ENCODE measurements at places on chromosomes 4 and X.

DNA sequence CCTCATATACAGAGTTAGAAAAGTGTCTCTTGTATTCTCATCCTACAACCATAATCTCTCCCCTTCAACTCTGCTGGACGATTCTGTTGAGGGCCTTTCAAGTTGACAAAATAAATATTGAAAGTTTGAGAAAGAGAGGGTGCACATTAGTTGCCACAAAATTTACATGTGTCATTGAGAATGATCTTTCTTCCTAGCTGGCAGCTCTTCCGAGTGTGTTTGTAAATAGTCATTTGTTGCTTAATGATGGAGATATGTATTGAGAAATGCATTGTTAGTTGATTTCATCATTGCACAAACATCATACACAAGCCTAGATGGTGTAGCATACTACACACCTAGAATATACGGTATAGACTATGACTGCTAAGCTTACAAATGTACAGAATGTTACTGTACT, 632.8 kb upstream of the AMOT start:
- DNase-seq = no peak

DNA sequence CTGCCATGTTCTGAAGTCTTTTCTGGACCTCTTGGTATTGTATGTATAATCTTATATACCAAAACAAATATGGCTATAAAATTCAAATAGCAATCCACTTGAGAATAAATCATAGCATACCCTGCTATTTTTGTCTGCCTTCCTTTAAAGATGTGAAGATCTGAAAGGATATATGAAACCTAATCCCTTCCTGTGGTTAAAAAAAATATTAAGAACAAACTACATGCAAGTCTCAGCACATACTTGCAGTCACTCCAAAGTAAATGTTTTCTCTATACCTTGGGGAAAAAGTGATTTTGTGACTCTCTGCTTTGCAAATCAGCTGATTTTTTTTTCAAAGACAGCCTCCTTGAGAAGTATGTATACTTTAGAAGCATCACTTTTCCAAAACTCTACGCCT, 322.9 kb downstream of the ANKRD50 start:
- no peak for DNase-seq

DNA sequence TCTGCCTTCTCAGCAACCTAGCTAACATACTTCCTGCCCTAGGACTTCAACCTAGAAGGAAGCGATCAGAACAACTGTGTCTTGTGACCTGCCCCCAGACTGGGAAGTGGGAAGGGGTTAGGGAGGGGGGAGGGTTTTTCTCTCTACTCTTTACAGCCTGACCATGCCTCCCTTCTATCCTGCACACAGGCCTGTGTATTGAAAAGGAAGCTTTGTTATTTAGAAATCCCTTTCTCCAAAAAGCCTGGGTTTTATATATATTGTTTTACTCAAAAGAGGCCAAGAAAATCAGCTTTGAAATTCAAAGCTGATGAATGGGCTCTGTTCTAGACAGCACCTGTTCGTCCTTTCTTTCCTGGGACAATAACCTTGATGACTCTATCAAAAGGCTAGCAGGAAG, 35.2 kb upstream of the SMS start:
- DNase-seq = no peak

DNA sequence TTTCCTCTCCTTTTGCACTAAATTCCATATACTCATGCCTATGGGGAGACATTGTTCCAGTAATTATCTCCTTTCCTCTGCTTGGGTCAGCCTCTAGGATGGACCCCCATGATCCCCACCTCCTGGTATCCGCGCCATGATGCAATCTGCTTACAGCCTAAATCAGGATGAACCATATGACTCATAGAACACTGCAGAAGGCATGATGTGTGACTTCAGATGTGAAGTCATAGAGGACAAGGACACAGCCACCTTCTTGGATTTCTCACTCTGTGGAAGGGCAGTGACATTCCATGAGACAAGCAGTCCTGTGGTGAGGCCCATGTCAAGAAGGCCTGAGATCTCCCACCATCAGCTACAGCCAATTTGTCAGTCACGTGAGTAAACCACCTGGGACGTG, 9.0 kb upstream of the TMEM144 start:
- DNase-seq = no peak

DNA sequence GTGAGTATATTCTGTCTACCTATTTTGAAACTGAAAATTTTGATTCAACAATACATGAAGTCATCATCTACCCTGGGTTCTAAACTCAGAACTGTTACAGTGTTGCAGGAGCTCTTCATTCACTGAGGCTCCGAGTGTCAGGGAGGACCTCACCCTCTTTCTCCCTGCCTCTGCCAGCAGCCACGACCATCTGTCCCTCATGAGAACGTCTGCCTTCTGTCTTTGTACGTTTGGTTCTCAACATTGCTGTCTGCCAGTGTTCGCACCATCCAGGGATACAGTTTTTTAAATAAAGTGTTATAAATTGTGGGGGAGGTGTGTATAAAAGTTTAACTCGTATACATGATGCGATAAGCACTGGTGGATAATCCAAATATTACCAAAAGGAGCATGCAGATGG, 55.5 kb downstream of the TRAPPC11 start:
- no peak for DNase-seq

DNA sequence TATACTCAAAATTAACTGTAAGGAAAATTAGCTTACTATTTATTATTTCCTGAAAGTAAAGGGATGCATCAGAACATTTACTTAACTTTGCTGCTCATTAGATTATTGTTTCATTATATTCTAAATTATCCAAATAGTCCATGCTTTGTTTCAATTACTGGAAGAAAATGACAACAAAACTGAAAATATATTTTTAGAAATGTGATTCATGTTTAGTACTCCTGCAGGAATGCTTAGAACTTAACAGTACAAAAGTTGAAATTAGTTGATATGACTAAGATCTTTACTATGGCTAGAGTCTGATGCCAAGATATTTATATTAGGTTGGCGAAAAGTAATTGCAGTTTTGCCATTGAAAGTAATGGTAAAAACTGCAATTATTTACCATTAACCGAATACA, 660.5 kb upstream of the PABPC4L start:
- DNase-seq = no peak

DNA sequence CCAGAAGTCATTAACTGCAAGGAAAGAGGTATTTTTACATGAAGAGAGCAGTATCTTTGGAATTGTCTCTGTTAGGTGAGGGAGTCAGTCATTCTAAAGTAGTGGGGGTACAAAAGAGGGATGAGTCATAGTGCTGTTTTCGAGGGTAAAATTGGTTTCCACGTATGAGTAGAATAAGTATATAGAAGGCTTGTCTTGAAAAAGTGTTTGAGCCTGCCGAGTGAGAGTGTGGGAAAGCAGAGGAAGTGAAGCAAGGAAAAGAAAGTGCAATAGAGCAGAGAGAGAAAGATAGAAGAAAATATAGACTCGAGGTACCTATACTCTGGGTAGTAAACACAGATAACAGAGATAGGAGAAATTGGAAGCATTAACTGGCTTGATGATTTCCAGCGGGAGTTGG, 696.4 kb downstream of the DMD start:
- no peak for DNase-seq

DNA sequence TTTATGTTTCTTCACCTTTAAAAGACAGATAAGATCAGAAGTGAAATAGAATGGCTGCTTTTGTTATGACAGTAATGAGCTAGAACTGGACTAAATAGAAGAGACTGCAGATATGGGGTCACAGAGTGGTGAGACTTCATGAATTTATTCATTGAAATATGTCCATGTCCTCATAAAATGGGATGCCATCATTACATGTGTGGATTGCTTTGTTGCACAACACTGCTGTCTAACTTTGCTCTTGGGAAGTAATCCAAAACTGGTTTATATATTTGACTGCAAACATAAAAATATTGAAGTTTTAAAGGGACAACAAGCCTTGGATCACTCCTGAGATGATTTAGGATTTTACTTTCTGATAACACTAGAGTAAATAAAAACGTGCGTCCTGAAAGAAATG, 209.2 kb upstream of the FAT4 start:
- no peak for DNase-seq

GRCh38 chrX:101408532-101408841, 465 bp downstream of the HNRNPH2 start:
- DNase-seq = no peak

GRCh38 chr4:28443371-28443770, 1582.7 kb downstream of the STIM2 start:
- no peak for DNase-seq

DNA sequence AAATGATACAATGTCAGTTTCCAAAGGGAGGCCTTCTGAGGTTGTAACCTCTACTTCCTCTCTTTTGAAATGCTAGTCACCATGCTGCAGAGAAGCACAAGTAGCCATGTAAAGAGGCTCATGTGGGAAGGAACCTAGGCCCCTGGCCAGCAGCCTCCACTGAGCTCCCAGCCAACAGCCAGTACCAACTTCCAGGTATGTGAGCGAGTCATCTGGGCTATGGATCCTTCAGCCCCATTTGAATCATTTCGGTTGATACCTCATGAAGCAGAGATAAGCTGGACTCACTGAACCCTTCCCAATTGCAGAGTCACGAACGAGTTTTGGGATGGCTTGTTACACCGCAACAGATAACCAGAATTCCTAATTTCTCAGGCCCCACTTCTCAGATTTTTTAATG, 187.0 kb upstream of the LDB2 start:
- DNase-seq = no peak

- DNase-seq = no peak
Measured at GRCh38 chr4:161629694-161630441, 533.9 kb downstream of the FSTL5 start.

- DNase-seq = no peak
Measured at GRCh38 chr4:119540249-119540648, 88.4 kb downstream of the PDE5A start.

GRCh38 chr4:4880492-4880891, 21.0 kb downstream of the MSX1 start:
- no peak for DNase-seq

DNA sequence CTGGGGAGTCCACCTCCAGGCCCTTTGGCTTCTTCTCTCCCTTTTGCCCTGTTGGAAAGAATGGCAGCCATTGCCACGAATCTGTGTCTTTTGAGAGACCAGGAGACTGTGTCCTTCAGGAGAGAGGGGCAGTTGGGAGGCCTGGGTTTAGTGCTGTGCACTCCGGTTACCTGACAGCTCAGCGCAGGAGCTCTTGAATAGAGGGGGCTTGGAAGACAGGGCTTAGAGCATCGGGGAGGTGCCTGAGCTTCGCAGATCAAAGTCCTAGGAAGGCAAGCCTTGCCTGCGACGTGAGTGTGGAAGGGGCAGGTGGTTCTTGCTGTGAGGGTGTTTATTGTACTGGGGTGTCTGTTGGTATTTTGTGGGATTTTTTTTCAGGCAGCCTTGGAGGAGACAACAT, 41.9 kb upstream of the TADA2B start:
- DNase-seq = no peak

DNA sequence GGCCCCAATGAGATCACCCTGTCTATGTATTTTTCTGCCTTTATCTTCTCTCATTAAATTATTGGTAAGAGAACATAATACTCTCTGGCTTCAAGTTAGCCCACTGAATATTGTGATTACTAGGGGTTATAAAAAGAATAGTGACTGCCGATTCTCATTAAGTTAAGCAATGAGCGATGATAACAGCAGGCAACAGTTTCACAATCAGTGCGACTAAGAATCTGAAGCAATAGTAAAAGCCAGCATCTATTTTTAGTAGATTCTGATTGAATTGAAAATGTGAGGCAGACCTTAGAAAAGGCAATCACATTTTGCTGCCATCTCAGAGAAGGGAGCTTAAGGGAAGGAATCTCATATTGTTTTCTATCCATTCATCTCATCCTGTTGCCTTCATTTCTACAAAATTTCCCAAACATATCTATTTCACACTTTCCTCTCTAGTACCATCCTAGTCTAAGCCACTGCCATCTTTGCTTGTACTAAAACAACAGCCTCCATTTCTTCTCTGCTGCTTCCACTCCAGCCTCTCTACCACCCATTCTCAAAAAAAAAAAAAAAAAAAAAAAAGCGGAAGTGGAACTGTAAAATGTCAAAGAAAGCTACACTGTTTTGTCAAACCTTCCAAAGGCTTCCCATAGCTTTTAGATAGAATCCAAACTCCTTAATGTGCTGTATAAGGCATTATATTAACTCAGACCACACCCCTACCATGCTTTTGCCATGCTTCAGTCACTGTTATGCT, 17.4 kb downstream of the GABRA4 start:
- no peak for DNase-seq

- DNase-seq = no peak
Measured at GRCh38 chr4:87387237-87387636, 3.8 kb downstream of the HSD17B11 start.

GRCh38 chrX:145817331-145818185, at the start of gene SLITRK2:
Gene SLITRK2 (plus strand): TSS chrX:145817829. CDS start chrX:145822426, 4,597 bp downstream.
- peak; percentile 10 for DNase-seq

DNA sequence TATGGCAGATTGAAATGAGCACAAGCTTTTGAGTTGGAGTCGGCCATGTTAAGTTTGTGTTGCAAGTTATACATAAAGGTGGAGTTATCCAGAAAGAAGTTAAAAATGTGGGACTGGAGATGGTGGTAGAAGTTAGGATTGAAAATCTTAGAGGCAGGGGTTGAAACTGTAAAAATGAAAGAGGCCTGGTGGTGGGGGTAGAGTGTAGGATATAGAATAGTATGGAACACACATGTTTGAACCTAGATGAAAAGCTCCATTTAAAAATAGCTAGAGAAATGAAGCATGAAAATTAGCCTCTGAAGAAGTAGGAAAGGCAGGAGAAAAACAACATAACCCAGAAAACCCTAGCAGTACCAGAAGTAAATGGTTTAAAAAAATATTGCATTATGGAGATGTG, 131.8 kb upstream of the ENPEP start:
- no peak for DNase-seq

- no peak for DNase-seq
Measured at GRCh38 chr4:142579443-142579842, 266.7 kb downstream of the INPP4B start.
